Stimulated activated CD8-positive, alpha-beta memory T cell treated with anti-CD3 and anti-CD28 coated beads, Interleukin-7, amount 100 ng/mL, for 1 hour (primary cell): ENCODE measurements at places on chromosomes 11 and 22.

GRCh38 chr22:47406180-47406834, 643.9 kb downstream of the TBC1D22A start:
- no peak for DNase-seq

DNA sequence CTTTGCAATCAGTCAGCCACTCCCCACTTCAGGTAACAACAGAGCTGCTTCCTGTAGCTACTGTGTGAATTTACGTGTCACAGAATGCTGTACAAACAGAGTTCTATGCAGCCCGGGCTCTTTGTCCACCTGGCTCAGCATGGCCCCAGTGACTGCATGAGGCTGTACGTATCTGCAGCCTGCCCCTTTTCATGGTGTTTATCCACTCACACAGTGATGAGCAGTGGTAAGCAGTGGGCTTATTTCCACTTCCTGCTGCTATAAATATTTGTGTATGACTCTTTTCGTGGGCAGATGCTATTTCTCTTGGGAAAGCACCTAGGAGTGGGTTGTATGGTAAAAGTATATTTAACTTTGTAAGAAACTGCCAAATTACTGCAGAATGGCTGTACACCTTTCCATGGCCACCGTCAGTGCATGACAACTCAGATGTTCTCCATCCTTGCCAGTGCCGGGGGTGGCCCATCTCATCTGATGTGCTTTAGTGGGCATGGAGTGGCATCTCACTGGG, 43.3 kb downstream of the MYEOV start:
- no peak for DNase-seq

DNA sequence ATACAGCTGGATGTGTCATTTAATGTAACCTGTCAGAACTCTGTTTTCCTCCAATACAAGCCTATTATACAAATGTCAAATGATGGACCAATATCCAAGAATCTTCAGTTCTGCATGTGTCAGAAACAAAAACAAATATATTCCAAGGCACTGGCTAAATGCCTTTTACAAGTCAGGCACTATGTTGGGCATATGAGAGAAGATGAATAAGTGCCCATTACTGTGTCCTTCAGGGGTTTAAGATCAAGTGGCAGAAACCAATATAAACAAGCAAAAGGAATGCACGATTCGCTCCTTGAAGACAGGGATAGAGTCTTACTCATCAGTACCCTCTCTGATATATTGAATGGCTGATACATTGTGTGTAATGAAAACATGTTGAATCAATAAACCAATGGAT, 254.4 kb downstream of the TTC28 start:
- DNase-seq, result no peak

- DNase-seq, result no peak
Observed at GRCh38 chr11:1356478-1356960, 33.2 kb upstream of the BRSK2 start.

DNA sequence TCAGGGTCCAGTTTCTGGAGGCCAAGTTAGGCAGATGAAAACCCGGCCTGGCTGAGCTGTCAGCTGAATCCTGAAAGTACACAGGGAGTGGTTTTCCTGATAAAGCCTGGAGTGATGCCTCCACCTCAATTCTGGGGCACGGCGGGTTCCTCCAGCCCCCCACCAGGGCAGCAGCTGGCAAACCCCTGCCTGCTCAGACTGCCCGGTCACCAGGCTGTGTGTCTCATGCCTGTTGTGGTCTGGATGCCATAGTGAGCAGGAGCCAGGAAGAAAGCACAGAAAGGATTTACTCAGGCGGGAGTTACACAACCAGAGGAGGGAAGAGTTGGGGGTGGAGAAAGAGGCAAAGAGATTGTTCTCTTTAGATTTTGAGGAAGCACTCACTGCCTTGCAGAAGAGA, 119.9 kb upstream of the RASSF10 start:
- DNase-seq, result no peak

GRCh38 chr11:74050465-74050864, 41.6 kb upstream of the UCP3 start:
- DNase-seq, result no peak

DNA sequence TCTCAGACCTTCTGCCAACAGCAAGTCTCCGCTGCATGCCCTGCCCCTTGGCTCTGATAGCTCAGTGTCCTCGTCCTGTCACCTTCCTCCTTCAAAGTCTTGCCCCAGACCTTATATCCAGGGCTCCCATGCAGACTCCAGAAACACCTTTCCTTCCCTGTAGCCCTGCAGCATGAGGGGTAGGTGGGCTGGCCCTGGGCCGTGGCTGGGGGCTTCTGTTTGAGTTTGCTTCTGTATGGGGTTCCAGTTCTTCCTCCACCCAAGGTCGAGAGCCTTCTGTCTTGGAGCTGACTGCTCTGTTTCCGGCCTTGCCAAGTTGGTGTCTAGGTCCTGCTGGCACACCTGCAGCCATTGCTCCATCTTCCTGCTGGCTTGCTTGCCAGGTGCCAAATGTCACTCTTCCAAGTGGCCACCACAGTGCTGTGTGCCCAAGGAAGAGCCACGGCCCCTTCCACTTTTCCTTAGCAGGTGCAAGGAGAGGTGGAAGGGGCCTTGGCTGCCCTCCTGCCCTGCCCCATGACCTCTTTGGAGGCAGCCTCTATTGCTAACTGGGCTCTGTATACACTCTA, 74.8 kb upstream of the NECTIN1 start:
- DNase-seq, result no peak

DNA sequence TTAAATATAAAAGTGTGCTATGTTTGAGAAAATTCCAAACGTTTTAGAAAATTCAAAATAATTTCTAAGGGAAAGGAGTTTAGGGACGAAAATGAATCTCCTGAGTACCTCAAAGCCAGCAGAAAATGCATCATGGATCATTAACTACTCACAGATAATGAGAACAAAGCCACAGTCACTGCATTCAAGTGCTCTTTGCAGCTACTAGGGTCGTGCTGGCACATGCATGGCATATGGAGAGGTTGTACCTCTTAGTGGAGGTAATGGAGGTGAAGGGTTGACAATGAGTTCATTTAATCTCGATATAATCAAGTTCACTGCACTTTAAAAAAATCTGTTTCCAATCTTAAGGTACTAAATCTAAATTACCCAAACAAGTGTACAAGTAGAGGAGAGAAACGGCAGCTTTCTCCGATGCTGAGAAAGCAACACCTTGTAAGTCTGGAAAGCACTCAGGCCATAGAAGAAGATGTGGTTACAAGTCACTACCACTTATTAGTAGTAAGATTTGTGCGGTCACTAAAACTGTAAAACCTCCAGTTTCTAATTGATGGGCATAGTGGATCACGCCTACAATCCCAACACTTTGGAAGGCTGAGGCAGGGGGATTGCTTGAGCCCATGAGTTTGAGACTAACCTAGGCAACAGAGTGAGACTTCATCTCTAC, 261.1 kb upstream of the ANO3 start:
- no peak for DNase-seq

- DNase-seq, result no peak
Observed at GRCh38 chr11:75717608-75718418, at the start of gene MOGAT2. Gene MOGAT2, plus strand, starts transcription at chr11:75717838. Its CDS starts 51 bp downstream, at chr11:75717889.
